SIG-M5 (cell line): ENCODE measurements at places on chromosomes 11 and 22.

GRCh38 chr11:93532806-93533205 is 10.4 kb downstream of the SMCO4 start:
- no peak for DNase-seq

- no peak for DNase-seq
These were observed 16.0 kb downstream of the KCNQ1OT1 start for GRCh38 chr11:2683806-2684205.

GRCh38 chr11:18780329-18780728 is 11.3 kb downstream of the PTPN5 start:
- DNase-seq: no peak

DNA sequence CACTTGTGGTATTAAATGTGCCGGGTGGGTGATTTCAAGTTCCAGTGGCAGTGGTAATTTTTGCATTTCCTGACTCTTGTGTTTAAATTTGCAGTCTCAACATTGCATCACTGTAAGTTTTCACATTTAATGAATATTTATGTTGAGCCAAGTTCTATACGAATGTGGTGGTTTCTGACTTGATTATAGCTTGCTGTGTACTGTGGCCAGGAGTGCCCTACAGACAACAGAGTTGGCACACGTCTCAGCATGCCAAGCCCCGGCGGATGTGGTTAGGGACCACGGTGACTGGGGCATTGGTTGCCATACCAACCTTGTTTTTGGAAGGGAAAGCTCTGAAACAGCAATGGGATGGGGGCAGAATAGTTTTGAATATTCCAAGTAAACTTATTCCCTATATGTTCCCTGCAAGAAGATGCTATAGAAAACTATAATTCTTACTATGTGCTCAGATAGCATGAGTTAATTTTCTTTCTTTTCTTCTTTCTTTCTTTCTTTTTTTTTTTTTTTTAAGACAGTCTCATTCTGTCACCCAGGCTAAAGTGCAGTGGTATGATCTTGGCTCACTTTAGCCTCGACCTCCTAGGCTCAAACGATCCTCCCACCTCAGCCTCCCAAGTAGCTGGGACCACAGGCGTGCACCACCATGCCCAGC is 16.0 kb downstream of the ZNRF3 start:
- no peak for DNase-seq

DNA sequence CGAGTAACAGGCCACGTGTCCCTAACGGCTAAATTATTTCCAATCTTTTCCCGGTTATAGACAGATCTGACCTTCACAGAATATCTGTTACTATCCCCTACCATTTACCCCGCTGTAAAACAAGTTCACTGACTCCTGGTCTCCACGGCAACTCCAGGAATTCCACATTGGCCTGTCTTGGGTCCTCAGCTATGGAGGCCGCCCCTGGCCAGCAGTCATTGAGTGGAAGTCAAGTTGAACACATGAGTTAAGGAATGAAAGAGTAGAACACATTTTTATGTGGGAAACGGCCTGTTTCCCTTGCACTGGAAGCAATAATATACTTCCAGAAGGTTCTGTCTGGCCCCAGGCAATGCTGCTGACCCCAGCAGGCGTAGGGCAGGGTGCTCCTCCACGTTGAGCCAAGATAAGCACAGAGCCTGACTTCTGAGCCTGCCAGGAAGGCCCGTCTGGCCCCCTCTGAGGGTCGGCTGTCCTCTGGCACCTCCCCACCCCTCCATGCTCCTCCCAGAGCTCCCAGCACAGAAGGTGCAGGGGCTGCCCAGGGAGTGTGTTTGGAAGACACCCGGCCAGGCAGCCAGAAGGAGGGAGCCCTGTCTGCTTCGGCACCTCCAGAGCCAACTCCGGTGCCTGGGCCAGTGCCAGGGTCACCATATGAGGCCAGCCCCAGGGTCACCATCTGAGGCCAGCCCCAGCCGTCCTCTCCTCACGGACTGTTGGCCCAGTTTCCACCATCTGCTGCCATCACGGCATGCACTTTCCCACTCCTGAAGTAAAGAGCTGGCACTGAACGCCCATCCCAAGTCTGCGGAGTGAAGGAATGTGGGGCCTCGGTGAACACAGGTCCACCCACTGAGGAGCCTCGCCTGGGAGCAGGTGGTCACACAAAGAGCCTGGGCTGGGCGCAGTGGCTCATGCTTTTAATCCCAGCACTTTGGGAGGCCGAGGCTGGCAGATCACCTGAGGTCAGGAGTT is 813.2 kb downstream of the BRD1 start:
- DNase-seq: no peak

DNA sequence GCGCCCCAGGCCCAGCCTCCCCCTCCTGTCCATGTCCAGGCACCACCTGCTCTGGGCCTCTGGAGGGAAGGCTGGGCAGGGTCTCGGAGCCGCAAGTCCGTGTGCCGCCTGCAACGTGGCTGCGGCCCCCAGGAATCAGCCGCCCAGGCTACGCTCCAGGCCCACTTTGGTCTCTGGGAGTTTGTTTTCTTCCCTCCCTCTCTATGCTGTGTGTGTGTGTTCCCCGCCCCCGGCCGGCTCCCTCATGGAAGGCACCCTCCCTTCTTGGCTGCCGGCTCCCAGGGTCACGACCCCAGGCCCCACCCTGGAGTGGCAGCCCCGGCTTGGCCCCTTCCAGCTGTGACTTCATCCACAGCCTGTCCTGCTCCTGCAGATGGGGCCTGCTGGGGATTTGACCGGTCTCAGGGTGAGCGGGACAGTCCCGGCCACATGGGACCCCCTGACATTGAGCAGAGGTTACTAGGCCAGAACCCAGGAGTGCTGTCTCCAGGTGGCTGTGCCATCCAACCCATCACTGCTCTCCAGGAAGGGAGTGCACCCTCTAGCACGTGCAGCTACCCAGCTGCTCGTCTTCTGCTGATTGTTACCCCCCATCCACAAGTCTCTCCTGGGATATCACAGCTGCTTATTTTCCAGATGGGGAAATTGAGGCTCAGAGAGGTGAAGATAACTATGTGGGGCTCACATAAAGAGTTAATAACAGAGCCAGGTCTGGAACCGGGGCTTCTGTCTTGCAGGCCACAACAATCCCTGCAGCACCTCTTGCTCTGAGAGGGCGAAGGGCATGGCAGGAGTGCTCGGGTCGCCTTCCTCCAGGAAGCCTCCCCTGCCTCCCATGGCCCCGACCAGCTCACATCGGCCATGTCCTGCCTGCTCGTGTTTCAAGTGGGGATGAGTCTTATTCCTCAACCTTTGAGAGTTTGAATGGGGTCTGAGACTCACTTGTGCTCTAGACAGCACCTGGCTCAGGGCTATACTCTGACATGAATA is 2.8 kb upstream of the LIF start:
- DNase-seq: no peak

- no peak for DNase-seq
These were observed 1240.7 kb downstream of the FAM181B start for GRCh38 chr11:81492923-81493445.

DNA sequence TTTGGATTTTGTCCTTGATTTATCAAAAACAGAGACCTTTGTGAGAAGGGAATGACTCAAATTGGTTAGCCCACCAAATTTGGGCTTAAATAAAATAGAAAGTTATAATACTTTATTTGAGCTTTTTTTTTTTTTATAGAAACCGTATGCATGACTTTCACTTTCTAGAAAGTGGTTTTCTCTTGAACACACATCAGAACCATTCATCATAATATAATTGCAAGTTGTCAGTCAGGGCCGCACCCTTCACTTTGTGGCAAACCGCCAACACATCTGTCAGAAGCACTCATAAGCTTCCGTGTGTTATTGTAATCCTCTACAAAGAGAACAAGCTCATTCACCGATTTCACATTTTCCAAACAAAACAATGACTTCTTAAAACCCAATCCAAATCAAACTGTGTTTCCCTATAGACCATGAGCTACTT is 76.1 kb downstream of the SOX6 start:
- DNase-seq: no peak

- DNase-seq: no peak
These were observed 361.3 kb upstream of the MTNR1B start for GRCh38 chr11:92607969-92608722.

GRCh38 chr11:70915158-70915985 is 337.0 kb downstream of the SHANK2 start:
- DNase-seq: no peak

GRCh38 chr11:66901964-66902390 is 45.1 kb downstream of the LRFN4 start:
- no peak for DNase-seq

DNA sequence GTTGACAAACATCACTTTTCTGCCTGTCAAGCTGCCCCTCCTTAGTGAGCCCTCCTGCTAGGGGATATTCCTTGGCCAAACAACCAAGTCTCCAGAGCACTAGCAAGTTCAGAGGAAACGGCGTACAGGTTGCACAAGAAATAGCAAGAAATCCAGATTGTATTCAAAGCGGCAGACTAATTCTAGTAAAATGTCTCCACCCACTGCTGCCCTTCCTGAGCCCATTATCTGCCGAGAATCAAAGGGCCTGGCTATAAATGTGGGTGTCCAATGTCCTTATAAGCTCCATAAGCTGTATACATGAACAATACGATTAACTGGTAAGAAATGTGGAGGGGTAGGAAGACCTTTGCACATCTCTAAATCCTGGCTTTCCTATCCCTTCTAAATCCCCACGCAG is 44.0 kb upstream of the AKIP1 start:
- no peak for DNase-seq

DNA sequence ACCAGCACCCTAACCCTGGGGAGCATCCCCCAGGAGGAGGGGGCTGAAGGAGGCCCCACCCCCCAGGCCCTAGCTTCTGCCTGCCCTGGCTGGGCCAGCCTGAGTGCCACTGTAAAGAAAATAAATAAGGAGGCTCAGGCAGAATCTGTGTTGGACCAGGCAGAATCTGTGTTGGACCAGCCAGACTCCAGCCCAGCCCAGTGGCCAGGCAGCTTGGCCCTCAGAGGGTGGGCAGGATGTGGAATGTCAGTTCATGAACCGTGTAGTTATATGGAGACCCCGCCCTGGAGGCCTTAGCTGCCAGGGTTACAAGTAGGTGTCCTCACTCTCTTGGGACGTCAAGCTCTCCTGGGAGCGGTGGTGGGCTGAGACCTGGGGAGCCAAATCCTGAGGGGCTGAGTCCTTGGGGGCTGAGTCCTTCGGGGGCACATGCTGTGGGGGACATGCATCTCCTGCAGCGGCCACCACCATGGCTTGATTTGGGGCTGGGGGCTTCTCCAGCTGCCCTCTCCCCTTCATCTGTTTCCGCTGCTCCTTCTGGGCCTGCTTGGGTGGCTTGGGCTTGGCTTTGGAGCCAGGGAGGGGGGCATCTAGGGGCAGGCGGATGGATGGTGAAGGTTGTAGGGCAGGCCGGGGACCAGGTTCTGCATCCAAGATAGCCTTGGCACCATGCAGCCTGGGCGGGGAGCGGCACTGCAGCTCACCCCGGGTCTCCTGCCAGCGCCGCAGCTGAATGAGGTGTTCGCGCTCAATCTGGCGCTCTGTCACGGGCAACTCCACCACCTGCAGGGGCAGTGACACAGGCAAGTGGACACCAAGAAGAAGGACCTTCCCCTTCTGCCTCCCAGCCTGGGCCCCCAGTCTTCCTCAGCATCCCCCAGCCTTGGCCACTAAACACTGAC is 3.0 kb upstream of the CASTOR1 start:
- no peak for DNase-seq

DNA sequence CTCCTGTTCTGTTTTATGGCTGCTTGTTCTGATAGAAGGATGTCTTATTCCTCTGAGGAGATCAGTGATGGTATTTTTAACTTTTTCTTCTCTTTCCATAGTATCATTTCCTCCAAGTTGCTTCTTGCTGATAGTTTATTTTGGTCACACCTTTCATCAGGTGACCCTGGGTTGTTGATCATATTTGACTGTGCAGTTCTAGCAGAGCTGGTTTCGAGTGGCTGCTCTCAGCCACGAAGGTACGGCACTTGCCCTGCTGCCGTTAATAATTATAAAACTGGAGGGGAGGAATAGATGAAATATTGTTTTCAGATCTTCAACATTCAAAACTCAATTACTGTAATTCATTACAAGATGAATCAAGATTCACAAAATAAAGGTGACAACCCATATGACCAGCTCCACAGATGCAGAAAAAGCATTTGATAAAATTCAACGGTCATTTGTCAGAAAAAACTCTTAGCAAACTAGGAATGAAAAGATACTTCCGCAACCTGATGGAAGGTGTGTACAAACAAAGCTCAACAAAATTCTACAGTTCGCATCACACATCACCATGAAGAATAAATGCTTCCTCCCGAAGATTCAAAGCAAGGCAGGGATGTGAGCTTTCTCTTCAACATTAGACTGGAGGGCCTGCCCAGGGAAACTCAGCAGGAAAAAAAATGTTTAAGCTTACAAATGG is 59.2 kb upstream of the RTL6 start:
- DNase-seq: no peak

DNA sequence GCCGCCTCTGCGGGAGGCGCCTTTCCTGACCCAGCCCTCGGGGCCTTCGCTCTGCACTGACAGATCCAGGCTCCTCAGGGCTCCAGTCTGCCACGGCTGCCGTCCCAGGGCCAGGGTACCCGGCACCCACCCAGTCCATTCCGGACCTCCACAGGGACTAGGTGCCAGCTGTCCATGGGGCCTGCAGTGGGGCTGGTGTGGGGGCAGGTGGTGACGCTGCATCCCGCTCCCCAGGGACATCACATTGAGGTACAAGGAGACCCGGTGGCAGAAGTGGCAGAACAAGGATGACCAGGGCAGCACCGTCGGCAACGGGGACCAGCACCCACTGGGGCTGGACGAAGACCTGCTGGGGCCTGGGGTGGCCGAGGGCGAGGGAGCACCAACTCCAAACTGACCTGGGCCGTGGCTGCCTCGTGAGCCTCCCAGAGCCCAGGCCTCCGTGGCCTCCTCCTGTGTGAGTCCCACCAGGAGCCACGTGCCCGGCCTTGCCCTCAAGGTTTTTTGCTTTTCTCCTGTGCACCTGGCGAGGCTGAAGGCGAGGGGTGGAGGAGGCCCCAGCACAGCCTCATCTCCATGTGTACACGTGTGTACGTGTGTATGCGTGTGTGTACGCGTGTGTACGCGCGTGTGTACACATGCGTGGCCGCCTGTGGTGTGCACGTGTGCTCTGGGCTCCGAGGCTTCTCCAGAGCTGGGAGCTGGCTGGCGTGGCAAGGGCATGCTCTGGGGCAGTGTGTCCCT is 16.7 kb downstream of the RNH1 start:
- DNase-seq: no peak

DNA sequence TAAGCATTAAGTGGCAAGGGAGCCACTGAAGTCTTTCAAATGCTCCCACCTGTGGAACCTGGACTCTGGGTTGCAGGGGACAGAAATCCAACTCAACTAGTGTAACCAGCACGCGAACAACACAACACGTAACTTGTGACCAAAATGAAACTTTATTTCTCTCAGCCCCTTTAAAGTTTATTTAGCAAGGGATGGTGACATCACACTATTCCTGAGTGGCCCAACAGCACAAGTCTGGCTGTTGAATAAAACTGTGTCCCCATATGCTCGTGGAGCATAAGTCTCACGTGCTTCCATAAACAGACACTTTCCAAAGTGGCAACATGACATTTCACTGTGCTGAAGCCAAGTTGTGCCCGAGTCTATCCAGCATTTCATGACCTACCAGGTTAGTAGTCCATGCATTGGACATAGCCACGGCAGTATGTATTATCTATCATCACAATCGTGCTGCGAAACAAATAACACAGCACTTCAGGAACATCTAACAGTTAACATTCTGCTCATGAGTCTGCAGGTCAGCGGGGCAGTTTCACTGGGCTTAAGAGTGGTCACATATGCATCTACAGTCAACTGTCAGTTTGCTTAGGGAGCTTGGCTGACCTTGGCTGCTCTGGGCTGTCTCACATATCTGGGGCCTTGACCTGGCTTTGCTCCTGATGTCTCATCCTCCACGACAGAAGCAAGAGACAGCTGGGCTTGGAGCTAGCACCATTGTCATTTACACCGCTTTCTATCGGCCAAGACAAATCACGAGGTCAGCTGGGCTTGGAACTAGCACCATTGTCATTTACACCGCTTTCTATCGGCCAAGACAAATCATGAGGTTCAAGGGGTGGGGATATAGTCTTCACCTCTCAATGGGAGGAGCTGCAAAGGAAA is 35.0 kb upstream of the LMO2 start:
- DNase-seq: no peak
